ENCODE measurements at places on chromosomes 1 and 21. TPM values are rescaled to one million over a fixed set of nuclear protein-coding genes. Genes with fewer than 3 reads are reported as not detected.

The NTPCR gene
- total RNA-seq = 47.6 TPM

The PTPRC gene
- total RNA-seq = 12.1 TPM

The SH2D1B gene
- not detected for total RNA-seq

The DENND2C gene
- 1.8 TPM for total RNA-seq

The TTC39A gene
- 0.82 TPM for total RNA-seq

The FALEC gene
- total RNA-seq = not detected

- DNase-seq = no peak
These were observed 161.3 kb upstream of the SGIP1 start for GRCh38 chr1:66372522-66373101.

GRCh38 chr1:30765556-30766434, 8.2 kb upstream of the LAPTM5 start:
- DNase-seq = no peak

DNA sequence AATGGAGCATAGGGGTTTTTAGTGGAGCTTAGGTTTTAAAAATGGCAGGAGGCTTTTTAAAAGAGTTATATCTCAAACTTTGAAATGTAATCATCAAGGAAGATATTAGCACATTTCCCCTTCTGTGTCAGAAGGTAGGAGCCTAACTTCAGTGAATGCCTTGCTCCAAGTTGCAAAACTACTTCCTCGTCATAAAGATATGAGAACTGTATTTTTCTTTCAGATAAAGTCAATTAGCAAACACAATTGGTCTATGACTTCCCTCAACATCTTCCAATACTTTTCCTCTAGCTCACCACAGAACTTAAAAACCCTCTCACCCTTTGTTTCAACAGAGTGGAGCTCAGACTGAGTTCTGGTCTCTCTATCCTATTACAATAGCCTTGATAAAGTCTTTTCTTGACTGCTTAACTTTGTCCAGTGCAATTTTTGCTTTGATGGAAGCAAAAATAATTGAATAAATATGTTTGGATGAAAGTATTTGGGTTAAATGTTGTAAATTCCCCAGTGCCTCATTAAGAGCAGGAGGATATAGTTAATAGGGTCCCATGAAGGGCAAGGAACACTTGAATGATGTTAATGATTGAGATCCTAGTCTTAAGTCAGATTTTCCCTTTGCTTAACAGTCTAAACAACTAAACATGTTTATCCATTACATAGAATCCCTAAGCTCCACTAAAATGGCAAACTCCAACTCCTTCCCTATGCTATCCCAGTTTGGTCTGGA, 58.9 kb downstream of the TNFSF18 start:
- no peak for DNase-seq

DNA sequence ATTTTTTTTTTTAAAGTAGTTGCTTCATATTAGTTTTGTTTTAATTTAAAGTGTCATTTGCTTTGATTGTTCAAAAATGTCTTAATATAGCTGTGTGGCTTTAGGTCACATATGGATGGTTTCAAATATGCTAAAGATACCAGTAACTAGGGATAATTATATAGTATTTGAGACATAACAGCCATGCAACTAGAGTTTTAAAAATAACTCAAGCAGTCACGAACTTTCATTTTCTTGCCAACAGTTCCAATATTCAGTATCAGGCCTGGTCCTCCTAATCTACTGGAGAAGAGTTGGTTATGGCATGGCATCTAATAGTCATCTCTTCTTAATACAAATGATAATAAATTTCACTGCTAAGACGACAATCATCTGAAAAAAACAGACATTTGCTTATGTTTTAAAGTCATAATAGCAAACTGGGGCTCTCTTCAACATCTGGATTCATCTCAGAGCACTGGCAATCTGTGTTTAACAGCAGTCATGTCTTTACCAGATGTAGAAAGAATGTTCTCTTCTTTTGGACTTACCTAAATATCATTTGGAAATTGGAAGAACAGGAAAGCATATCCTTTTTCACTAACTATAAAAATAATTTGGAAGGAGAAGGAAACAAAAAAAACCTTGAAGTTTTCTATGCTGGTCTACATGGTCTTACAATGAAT, 24.1 kb upstream of the A3GALT2 start:
- DNase-seq = no peak

GRCh38 chr1:91833946-91834345, 52.0 kb downstream of the TGFBR3 start:
- DNase-seq = no peak

GRCh38 chr1:200112290-200112689, 84.8 kb downstream of the NR5A2 start:
- no peak for DNase-seq

DNA sequence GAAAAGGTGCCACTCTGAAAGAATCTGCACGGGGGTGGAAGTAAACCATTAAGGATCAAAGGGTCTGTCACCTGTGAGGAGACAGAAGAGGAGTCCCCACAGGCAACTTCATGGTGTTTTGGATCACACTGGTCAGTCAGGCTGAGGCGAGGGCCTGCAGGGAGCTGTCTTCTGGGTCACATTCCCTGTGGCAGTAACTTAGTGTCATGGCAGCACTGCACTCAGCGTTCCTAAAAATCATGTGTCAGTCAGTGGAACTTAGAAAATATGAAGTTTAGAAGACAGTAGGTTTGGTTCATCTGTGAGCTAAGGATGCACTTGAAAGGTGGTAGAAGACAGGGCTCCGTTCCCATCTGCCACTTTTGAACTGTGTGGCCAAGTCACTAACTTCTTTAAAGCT, 43.5 kb upstream of the CD101 start:
- no peak for DNase-seq

- DNase-seq = no peak
These were observed 2.5 kb downstream of the ATP1B1 start for GRCh38 chr1:169108863-169109560.

All from MG63 (cell line).